Stomach (tissue), 19 donors: ENCODE measurements at places on chromosomes 3 and 15. TPM values are rescaled to one million over a fixed set of nuclear protein-coding genes. Genes with fewer than 3 reads are reported as not detected.

The DZIP1L gene
- 16.8 TPM for total RNA-seq

- DNase-seq, result no peak
Measured at GRCh38 chr3:99175276-99175812, 273.8 kb upstream of the DCBLD2 start.

- DNase-seq, result no peak
Measured at GRCh38 chr15:40112789-40113188, 4.1 kb upstream of the BMF start.

DNA sequence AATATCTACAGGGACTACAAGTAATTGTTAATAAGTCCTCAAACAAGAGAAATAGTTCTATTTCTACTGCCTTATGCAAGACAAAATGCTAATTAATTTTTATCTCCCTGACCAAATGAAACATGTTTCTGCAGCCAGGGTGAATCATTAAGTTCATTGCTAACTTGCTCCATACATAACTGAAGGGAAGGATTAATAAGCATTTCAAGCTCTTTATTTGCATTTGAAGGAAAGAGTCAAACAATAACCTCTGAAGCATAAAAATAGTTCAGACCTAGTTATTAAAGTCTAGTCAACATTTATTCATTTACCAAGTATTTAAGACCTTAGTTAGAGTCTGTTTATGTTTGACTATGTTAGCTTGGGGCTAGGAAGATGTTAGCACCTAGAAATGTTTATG is 120.0 kb downstream of the ATP1B3 start:
- DNase-seq, result no peak

- DNase-seq, result no peak
Measured at GRCh38 chr3:12590096-12590495, 33.2 kb downstream of the MKRN2 start.

GRCh38 chr15:92728266-92728665 is 72.7 kb upstream of the FAM174B start:
- DNase-seq, result no peak

GRCh38 chr3:53956586-53956985 is 64.9 kb upstream of the SELENOK start:
- peak; percentile 6 for DNase-seq

The SCAANT1 gene
- total RNA-seq, result not detected

DNA sequence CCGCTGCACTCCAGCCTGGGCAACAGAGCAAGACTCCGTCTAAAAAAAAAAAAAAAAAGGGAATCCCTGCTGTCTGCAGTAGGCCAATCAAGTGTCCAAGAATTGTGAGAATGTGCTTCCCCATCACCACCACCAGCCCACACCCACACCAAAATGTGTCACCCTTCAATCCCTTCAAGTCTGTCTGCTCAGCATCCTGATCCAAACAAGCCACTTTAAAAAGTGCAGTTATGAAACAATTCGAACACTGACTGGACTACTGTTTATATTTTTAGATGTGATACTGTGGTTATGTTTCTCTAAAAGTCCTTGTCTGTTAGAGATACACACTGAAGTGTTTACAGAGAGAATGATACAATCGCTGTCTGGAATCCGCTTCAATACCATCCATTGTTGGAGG is 78.1 kb upstream of the CGNL1 start:
- DNase-seq, result no peak

DNA sequence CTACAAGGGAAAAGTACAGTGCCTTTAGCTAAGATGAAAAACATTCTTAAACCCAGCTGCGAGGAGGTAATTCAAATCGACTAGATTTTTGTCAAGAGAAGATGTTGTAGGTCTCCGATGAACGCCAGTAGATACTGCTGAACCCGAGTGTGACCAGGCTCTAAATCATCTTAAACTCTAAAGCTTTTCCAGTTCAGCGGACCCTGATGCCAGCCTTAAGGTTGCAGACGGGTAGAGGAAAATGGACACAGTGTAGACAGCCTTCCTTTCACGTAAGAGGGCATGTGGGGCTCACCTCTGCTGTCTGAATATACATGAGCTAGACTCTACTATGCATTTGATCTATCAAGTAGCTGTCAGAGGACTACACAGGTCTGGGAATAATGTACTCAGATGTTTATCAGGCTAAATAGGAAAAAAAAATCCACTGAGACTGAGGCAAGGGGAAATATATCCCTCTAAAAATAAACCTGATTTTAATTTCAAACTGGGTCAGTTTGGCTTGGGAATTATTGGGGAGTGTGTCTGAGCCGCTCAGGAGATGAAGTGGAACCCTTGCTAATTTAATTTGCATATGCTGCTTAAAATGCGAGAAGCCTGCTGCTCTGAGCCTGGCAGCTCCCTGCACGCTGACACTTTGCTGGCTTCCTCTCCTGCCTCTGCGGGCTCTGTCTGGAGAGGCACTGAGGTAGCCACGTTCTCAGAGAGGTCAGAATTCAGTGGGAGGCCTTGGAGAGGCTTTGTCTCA is 151.9 kb downstream of the CADPS start:
- DNase-seq, result peak; percentile 11

DNA sequence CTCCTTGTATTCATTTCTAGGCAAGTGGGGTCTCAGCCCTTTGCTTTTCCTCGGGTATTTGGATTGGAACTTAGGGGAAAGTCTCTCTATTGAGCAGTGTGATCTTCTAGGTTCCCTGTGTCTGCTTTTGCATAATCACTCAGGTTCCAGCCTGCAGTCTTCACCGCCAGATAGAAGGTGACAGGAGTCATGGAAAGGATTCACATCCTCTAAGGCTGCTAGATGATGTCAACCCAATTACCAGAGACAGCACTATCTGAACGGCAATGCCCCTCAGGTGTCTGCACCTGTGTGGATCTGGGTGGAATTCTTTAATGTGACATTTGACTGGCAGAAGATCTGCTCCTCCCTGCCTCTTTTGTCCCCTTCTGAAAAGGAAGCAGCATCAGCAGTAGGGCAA is 177.7 kb downstream of the P3H2 start:
- no peak for DNase-seq

GRCh38 chr15:88745065-88745464 is 58.2 kb upstream of the ACAN start:
- DNase-seq, result no peak

The MYH15 gene
- total RNA-seq, result not detected

The GRAMD1C gene
- 9.4 TPM for total RNA-seq

DNA sequence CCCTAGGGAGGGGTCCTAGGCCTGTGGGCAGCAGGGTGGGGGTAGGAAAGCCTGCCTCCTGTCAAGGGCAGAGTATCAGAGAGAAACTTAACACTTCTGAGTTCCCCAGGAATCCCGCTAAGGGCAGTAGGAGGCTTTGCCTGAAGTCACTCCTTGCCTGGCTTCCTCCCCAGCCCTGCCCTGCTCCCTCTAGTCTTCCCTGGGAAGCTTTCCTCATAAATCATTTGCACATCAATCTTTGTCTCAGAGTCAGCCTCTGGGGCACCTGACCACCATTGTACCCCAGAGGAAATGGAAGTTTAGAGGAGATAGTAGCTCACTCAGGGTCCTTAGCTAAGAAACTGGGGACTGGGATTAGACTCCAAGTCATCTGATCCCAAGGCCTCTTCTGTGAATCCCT is 129.4 kb upstream of the TLE3 start:
- no peak for DNase-seq

GRCh38 chr3:144660186-144660585 is 688.6 kb downstream of the DIPK2A start:
- no peak for DNase-seq

GRCh38 chr3:193963808-193964516 is 172.0 kb upstream of the HES1 start:
- no peak for DNase-seq

- no peak for DNase-seq
Measured at GRCh38 chr15:70167155-70167554, 69.4 kb upstream of the TLE3 start.

The MYRIP gene
- total RNA-seq, result 8.8 TPM

The TF gene
- under 0.01 TPM for total RNA-seq

The TNFSF10 gene
- total RNA-seq, result 84.2 TPM

GRCh38 chr3:53581671-53582070 is 87.3 kb downstream of the CACNA1D start:
- no peak for DNase-seq

The CILP gene
- total RNA-seq, result 1.8 TPM

GRCh38 chr15:47301481-47301880 is 415.8 kb upstream of the SEMA6D start:
- DNase-seq, result peak; percentile 58

The ZNF621 gene
- total RNA-seq, result 34.3 TPM

DNA sequence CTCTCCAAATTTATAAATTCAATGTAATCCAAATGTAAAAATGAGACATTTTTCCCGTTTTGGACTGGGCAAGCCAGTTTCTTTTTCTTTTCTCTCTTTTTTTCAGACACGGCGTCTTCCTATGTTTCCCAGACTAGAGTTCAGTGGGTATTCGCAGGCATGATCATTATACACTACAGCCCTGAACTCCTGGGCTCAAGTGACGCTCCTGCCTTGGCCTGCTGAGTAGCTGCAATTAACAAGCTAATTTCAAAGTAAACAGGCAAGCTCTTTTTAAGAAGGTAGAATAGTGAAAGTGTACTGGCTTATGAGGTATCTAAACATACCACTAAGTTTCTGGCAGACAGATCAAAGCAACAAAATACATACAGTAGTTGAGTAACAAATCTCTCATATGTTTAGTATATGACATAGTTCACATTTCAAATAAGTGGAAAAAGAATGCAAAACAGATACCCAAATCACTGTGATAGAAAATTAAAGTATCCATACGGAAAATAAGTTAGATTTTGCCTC is 13.5 kb downstream of the HIGD1A start:
- DNase-seq, result no peak

- DNase-seq, result no peak
Measured at GRCh38 chr3:99521551-99521950, 116.8 kb upstream of the COL8A1 start.

The SNTN gene
- not detected for total RNA-seq

The RBPMS2 gene
- total RNA-seq, result 2.9 TPM

- peak; percentile 52 for DNase-seq
Measured at GRCh38 chr3:141243271-141243707, 11.7 kb downstream of the PXYLP1 start.

GRCh38 chr3:190097617-190098016 is 23.1 kb downstream of the P3H2 start:
- DNase-seq, result peak; percentile 47

- no peak for DNase-seq
Measured at GRCh38 chr3:79233431-79234060, 534.3 kb downstream of the ROBO1 start.

The VWA5B2 gene
- total RNA-seq, result 16.5 TPM

DNA sequence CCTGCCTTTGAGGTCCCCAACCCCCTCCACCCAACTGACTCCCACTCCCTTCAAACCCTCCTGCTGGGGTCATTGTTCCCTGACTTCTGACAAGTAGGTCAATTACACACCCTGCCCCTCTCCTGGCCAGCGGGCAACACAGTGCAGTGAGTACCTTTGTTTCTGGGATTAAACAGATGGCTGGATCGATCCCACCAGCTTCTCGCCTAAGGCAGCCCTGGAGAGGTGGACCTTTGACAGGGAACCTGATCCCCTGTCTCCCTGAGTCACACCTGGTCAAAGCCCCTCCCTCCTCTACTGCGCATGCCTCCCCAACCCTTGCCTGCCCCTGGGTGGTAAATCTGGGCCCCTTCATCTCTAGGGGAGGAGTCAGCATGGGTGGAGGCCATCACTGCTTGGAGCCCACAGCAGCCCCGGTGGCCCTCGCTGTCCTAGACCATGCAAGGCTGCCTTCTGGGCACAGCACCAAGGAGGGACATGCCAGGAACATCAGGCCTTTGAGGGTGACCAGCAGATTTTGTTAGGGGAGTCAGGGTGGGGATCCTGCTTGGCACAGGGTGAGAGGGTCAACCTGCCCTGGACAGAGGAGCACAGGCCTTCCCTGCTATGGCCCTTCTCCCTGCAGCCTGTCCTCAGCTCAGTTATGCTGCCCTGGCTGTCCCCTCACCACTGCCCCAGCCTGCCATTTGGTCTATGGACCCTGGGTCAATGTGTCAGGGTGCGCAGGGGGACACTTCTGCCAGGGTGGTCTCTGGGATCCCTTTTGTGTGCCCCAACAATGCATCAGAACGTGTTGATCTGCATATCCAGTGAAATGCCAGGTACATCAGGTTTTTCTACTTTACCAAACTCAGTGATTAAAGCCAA is 9.8 kb upstream of the PRR23E start:
- DNase-seq, result no peak

GRCh38 chr15:56683908-56684307 is 49.4 kb downstream of the ZNF280D start:
- no peak for DNase-seq

GRCh38 chr3:20250786-20251185 is 64.8 kb upstream of the SGO1 start:
- DNase-seq, result no peak

- DNase-seq, result no peak
Measured at GRCh38 chr3:181493423-181493822, 218.3 kb upstream of the SOX2 start.

DNA sequence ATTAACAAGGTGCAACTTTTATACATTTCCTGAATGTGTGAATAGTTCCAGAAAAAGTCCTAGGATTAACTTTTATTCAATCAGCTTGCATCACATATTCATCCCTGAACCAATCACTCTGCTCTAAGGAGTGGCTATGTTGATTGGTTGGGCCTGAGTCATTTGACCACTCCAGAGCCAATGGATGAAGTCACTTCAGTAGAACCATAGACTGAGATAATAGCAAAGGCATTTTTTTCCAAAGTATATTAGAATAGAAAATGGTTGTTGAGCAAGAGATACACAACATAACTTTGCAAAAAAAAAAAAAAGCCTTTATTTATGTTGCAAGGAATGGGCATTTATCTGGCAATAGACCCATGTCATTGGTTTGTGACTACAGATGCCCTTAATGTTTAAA is 55.5 kb upstream of the AGTR1 start:
- DNase-seq, result no peak

The ABHD2 gene
- total RNA-seq, result 192 TPM

- DNase-seq, result no peak
Measured at GRCh38 chr3:171801738-171802589, 8.3 kb downstream of the PLD1 start.

The VGLL3 gene
- 17.5 TPM for total RNA-seq

DNA sequence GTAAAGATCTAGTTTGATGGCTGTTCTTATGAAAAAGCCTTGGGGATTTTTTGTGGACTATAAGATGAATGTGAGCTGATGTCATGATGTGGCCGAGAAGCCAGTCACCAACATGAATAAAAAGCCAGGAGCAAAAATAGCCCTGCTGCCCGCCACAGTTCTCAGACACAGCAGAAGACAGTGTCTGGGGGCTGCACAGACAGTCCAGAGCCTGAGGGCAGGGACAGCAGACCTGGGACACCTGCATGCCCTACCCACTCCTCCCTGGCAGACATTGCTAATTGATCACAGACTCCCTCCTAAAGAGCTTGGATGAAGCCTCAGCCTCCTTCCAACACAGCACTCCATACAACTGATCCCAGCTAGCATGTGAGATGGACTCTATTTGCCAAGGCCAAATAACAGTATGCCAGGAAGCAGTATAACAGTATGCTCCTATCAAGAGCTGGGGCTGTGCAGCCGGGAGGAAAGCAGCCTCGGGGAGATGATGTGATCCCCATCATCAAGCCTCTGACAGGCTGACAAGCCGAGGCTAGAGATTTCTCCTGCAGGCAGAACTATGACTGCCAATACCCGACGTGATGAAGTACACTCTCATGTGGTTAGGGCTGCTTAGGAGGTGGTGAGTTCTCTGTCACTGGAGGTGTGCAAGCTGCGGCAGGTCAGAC is 105.4 kb upstream of the RPL32 start:
- DNase-seq, result no peak
